ENCODE measurements at places on chromosomes 7 and 10. TPM values are rescaled to one million over a fixed set of nuclear protein-coding genes. Genes with fewer than 3 reads are reported as not detected.

MBL2 gene
- not detected for total RNA-seq

HGF gene
- total RNA-seq: not detected

ADARB2 gene
- total RNA-seq: 0.30 TPM

FXYD4 gene
- not detected for total RNA-seq

ZMIZ2 gene
- total RNA-seq: 98.6 TPM

SORCS3 gene
- not detected for total RNA-seq

SEM1 gene
- total RNA-seq: 45.3 TPM

GRCh38 chr10:124156524-124157260 lies 63.3 kb upstream of the CHST15 start:
- peaks cover 2% of the 10 kb centered on the region for H3K36me3 ChIP-seq
- peaks cover 14% of the 10 kb centered on the region for H3K27me3 ChIP-seq
- DNase-seq: no peak
- H3K4me3 ChIP-seq: no peak overlapping the region
- H3K4me1 ChIP-seq: peaks cover 7% of the 10 kb centered on the region

DNA sequence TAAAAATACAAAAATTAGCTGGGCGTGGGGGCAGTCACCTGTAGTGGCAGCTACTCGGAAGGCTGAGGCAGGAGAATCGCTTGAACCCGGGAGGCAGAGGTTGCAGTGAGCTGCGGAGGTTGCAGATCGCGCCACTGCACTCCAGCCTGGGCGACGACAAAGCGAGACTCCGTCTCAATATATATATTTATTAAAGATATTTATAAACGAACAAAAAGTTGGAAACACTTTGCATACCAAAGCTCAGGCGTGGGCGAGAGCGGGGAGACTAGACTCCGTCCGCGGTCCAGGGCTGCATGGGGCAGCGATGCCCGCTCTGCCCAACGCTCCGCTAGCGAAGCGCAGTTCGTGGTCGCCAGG lies 7.9 kb upstream of the CRYGN start:
- no peak for DNase-seq
- H3K36me3 ChIP-seq: no peaks in the 10 kb centered on the region

DNA sequence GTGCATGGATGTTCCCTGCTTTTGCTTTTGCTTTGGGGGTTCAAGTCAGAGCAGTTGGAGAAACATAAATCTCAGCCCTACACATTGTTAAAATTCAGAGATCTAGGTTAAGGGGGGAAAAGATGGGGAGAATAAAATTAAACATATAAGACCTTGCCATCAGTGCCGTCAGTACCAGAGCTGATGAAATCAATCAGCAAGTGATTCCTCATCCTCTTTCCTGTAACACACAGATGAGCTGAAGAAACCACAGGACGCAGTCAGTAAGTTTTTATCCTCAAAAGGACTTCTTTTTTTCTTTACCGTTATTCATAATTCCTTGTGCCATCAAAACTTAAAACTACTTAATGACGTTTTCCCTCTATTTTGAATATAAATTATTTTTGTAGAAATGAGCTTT lies 5.9 kb downstream of the HECW1 start:
- peaks cover 6% of the 10 kb centered on the region for H3K4me1 ChIP-seq
- H3K27ac ChIP-seq: no peak overlapping the region
- H3K36me3 ChIP-seq: no peaks in the 10 kb centered on the region
- no peak for DNase-seq
- H3K27me3 ChIP-seq: peaks cover 42% of the 10 kb centered on the region
- no peak overlapping the region for H3K4me3 ChIP-seq

DNA sequence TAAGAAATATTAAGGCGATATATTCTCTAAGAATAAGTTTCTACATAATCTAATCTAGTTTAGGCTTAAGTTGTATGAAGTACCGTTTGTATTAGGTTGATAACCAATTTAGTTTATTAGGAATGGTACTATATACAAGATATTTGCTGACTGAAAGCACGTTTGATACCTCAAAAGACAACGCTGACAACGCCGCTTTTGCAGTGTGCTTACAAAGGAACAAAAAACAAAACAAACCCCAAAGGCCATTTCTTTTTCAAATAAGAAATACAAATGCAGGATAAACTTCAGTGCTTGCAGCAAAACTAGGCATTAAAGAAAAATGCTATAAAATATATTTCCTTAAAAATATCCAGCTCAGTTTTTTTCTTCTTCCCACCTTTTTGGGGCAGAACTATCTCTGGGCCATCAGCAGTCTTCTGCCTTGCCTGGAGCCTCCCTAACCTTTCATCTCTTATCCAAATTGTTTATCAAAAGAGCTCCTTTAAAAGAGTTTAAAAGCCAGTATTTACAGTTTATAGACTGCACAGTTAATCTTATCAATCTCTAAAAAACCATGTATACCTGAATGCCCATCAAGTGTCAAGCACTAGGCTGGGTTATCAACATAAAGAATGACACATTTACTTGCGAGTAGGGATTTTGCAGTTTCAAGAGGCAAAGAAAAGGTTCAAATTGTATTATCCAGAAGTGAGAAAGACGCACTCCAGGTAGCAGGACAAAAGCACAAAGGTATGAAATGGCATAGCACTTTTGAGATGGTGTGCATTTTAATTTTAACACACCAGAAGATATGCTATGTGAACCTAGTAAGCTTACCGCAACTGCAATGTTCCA lies 4.1 kb upstream of the KMT2E start:
- peak overlapping the region; percentile 100 for H3K27ac ChIP-seq
- H3K4me3 ChIP-seq: peak overlapping the region; percentile 99
- H3K27me3 ChIP-seq: no peaks in the 10 kb centered on the region
- H3K4me1 ChIP-seq: peaks cover 44% of the 10 kb centered on the region
- peaks cover 59% of the 10 kb centered on the region for H3K36me3 ChIP-seq

DNA sequence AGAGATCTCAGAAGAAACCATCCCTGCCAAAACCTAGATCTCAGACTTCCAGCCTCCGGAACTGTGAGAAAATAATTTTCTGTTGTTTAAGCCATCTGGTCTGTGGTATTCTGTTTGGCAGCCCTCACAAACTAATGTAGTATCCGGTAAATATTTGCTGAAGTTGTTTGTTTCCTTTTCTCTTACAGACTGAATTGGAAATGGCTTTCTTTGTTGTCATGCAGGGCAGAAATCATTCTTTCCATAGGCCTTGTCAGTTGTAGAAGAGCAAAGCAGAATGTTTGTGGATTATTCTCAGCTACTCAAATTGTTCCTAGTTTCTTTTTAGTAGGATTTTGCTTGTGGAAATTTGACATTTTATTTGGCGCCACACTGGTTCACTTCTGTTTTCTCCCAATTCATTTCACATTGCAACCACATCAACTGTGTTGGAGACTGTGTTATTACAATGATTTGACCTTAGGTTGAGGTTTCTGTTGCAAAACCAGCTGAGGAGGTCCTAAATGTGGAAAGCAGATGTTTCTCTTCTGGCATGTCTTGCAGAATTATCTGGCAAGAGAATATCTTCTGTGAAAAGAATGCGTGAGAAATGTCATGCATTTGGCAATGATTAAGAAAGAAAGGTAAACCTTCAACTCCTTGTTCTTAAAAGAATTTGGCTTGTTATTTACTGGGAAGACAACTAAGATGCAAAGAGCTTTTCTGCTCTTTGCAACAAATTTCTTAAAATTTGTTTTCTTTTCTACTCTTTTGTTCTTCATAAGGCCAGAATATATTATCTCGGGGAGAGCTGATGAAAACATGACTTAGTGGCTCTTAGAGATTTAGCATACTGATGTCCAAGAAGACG lies 25.8 kb downstream of the ACTA2 start:
- H3K27me3 ChIP-seq: no peaks in the 10 kb centered on the region
- H3K4me1 ChIP-seq: peaks cover 3% of the 10 kb centered on the region
- no peak overlapping the region for H3K27ac ChIP-seq
- DNase-seq: no peak
- H3K36me3 ChIP-seq: peaks cover 67% of the 10 kb centered on the region

- H3K4me3 ChIP-seq: no peak overlapping the region
- H3K27me3 ChIP-seq: no peaks in the 10 kb centered on the region
- DNase-seq: no peak
- H3K27ac ChIP-seq: no peak overlapping the region
Observed at GRCh38 chr10:123402021-123402420, 247.8 kb downstream of the BUB3 start.
